ENCODE measurements at places on chromosomes 1 and 21.

DNA sequence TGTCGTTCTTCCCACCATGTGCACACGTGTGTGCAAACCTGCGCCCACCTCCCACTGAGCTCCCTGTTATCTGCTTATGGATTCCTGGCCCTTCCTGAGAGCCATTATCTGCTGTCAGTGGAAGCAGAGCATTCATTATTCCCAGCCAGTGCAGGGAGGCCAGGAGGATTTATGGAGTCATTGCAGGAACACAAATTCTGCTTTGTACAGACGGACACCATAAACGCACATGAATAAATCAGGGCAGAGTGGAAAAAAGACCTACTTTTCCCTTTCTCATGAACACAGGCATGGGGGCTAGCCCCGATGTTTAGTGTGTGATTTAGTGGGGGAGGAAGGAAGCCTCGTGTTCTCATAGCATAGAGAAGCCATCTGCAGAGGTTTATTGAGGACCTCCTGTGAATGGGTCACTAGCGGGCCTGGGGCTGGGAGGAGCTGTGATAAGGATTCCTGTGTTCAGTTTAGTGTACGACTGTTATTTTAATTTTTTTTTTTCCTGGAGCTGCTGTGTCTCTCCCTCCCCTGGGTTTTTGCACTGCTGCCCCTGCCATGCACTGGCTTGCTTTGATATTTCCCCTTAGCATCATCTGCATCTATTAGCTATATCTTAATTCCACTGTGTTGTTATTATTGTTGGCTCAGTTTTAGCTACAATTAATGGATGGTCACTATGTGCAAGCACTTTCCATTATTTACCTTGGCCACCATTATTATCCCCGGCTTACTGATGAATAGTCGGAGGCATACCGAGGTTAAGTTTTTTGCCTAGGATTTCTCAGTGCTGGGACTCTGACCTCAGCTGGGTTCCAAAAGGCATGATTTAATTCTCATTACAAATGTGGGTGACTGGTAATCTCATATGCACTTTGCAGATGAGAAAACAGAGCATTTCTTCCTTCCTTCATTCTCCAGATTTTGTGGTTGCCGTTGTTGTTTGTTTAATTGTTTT lies 33.0 kb downstream of the HUNK start:
- no peak for DNase-seq

DNA sequence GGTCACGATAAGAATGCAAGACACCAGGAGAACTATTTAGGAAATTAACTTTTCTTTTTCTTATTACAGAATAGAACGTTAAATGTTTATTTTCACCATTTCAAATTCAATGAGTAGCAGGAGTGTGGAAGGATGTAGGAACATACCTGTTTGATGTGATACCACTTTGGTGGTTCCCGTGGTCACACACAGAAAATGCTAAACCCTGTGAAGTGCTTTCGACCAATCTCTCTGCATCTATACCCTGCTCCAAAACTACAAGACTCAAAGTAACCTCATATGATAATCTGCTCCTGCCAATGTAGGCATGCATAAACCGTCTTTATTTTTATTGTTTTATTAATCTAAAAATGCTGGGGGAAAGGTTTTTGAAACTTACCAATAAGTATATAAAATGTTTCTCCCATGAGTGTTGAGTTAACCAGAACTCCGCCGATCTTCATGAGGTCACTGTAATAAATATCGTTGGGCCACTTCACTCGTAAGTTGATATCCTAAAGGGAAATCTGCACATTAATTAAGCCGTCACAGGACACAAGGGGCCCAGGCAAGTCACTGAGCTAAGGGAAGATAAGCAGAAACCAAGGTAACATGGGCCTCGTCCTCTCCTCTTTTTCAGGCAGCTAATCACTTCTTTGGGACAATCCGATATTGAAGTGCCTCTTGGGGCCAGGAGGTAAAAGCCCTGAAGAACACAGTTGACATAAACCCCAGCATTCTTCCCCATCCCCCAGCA lies 60.6 kb downstream of the SIM2 start:
- DNase-seq, result no peak

DNA sequence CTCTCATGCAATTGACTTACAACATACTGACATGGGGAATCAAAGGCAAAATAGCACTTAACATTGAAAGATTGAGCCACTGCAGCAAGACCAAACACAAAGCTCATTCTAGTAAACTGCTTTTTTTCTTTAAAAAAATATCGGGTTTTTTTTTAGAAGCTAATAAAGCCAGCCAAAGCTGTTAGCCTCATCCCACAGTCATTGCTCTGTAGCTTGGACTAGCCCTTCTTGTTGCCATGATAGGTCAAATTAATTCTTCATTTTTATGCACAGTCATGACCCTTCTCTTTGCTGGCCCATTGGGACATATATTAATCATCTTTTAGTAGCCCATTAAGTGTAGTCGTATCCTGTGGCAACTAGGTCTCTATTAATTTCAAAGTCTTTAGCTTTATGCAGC lies 231.3 kb downstream of the ADGRL2 start:
- no peak for DNase-seq

GRCh38 chr1:55063577-55063942 lies 24.2 kb downstream of the PCSK9 start:
- no peak for DNase-seq

DNA sequence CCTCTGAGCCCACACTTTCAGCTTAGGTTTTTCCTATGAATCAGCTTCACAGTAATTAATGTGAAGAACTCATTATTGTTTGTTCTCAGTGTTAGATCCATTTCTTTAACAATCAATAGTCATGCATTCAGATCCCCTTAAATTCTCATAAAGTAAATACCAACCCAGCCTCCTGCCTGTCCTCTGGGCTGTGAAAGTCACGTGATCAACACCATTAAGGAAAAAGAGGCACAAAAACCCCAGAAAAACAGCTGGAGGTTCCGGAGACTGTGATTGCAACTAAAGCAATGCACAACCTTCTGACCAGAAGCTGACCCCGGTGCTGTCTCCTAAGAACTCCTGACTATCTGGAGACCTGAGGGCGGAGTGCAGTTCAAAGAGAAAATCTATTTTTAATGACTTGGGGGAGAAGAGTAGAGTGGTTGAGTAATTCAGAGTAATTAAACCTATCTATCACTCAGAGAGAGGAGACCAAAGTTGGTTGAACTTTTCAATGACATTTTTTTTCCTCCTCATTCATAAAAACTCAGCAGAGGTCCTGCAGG lies 132.5 kb downstream of the PLXNA2 start:
- no peak for DNase-seq

- DNase-seq, result no peak
Observed at GRCh38 chr21:23982546-23982945, 1624.7 kb downstream of the MRPL39 start.

GRCh38 chr1:31961536-31961935 lies 23.4 kb upstream of the PTP4A2 start:
- DNase-seq, result peak; percentile 25

DNA sequence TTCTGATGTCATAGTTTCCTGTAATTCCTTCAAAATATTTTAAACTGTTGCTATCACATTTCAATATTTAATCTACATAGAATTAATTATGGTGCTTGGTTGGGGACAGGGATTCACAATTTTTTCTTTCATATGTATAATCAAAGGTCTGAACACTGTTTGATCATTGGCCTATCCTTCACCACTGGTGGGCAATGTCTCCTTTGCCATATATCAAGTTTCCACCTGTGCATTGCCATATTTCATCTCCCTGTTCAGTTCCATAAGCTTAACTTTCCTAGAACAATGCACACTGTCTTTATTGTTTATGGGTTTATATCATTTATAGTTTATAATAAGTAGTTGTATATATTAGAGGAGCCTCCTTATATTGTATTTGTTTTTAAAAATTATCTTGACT lies 374.9 kb upstream of the PTBP2 start:
- DNase-seq, result no peak

- DNase-seq, result no peak
Observed at GRCh38 chr1:22850681-22851080, 122.0 kb downstream of the LACTBL1 start.

GRCh38 chr21:34733852-34734251 lies 65.1 kb downstream of the CLIC6 start:
- DNase-seq, result no peak

GRCh38 chr21:39599191-39599970 lies 13.4 kb upstream of the B3GALT5 start:
- DNase-seq, result no peak

DNA sequence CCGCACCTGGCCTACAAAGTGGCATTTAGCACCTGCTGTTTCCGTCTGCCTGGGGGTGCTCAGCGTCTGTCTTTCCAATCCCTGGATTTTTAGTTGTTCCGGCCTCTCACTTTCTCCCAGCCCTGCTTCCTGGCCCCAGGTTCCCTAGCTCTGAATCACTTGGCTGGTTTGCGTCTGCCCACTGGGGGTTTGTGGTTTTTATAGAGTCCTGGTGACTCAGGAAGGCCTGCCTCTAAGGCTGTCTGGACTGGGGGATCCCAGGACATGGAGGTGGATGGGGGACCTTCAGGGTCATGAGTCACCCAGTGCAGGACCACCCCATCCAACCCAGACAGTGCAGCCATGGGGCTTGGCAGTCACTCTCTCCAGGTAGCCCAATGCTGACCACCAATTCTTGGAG lies 53.5 kb downstream of the MRPL37 start:
- DNase-seq, result no peak

- DNase-seq, result no peak
Observed at GRCh38 chr1:220828179-220828490, 41.4 kb downstream of the MTARC1 start.

DNA sequence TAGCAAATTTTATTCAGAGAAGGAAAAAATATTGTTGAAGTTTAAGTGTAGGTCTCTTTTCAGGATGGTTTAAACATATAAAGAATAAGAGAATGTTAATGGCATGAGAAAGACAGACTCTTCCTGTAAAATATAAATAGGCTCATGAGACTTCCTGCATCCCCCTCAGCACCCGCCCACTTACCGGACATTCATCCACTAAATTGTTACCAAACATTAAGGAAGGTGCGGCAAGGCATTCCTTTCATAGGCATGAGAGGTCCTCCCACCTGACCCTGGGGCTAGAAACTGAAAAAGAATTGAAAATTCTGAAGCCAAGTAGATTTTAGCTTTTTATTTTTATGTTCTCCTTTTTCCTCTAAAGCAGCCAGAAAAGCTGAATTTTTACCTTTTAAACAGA lies 10.6 kb upstream of the USP1 start:
- no peak for DNase-seq

DNA sequence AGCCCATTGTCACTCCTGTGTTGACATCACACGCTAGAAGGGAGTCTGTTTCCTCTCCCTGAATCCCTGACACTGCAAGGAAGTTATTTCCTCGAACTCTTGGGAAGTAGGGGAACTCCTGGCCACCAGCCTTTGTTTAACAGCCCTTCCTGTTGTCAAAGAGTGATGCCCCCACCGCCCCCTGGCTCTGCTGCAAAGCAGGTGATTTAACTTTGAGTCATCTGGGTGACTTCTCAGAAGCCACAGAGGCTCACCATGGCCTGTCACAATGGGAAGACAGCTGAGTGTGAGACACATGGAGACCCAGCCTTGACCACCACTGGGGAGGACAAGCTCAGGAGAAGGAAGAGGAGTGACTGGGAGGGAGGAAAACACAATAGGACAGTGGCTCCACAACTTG lies 182.8 kb downstream of the PSMG1 start:
- no peak for DNase-seq

DNA sequence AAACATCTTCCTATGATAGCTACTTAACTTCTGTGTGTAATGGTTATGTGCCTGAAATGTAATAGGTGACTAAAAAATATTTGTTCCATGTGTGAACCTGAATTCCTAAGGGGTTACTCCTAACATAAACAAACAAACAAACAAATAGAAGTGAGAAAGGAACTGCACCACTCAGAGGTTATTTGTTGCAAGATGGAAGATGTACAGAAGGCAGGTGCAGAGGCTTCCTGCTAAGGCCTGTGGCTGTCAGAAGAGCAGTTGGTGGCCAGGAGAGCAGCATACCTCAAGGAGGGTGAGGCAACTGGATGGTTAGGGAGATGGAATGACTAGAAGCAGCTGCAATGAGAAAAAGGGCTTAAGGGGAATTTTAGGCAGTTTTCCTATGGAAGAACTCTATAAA lies 940.6 kb downstream of the TTLL7 start:
- no peak for DNase-seq

- no peak for DNase-seq
Observed at GRCh38 chr1:107459204-107459904, 318.5 kb downstream of the NTNG1 start.

- no peak for DNase-seq
Observed at GRCh38 chr1:55318116-55318817, 103.1 kb upstream of the USP24 start.

- no peak for DNase-seq
Observed at GRCh38 chr1:87968197-87968955, 639.7 kb downstream of the LMO4 start.

- DNase-seq, result no peak
Observed at GRCh38 chr1:68506386-68506785, 9.5 kb upstream of the DEPDC1 start.

DNA sequence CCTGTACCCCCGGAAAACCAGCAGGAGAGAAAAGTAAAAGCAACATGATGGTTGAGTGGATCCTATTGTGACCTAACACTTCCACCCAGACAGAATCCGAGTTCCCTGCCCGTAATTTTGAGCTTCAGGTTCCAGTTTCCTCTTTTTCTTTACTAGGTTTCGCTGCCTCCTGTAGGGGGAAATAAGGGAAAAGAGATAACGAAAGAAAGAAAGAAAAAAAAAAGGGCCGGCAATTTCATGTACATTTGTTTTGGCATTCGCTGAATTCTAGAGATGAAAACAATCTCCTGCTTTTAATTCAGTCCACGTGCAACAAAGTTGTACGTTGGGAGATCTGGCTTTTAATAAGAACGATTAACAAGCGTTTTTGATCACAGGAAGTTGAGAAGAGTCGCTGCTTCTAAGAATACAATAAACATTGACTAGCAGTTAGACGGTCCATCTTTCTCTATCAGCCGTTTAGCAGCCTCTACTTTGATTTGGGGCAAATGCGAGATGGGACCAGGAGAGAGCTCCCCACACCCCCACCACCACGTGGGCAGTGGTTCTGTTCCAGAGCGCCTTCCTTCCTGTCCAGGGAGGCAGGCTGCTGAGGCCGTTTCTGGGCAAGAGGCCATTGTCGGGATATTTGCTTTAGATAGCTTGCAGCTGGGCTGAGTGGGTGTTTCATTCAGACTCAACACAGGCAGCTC lies 155.9 kb upstream of the RUNX1 start:
- peak; percentile 64 for DNase-seq

DNA sequence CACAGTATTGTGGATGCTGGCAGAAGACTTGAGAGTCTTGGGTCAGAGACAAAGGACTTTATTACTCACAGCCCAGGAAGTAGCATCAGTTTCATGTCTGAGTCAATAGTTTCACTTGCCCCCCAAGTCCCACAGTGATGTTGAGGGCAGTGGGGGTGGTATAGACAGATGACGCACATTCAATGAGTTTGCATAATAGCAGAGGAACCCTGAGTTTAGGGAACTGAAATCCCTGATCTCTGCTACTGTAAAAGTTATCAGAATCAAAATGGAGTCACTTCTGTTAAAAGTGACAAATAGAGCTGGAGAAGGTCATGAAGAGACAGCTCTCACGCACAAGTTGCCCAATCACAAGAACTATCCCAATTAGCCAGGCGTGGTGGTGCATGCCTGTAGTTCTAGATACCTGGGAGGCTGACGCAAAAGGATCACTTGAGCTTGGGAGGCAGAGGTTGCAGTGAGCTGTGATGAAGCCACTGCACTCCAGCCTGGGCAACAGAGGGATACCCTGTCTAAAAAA lies 11.5 kb upstream of the HCRTR1 start:
- DNase-seq, result no peak
